Activated naive CD8-positive, alpha-beta T cell treated with anti-CD3 and anti-CD28 coated beads, Interleukin-2, amount 10 ng/mL, durations not matched to agents 7 days and 5 days (primary cell): ENCODE measurements at places on chromosomes 12 and 14. TPM values are rescaled to one million over a fixed set of nuclear protein-coding genes. Genes with fewer than 3 reads are reported as not detected.

Gene SLC25A21
- not detected for total RNA-seq

Gene NANOG
- not detected for total RNA-seq

Gene OR4K15
- total RNA-seq: not detected

Gene NABP2
- total RNA-seq: 47.1 TPM

Gene ZNF705A
- total RNA-seq: not detected

Gene ABCC9
- not detected for total RNA-seq

Gene TAS2R43
- 0.54 TPM for total RNA-seq

Gene STAC3
- 10.7 TPM for total RNA-seq

Gene SERPINA9
- total RNA-seq: not detected

Gene TBC1D30
- 0.17 TPM for total RNA-seq

Gene PLEKHG7
- not detected for total RNA-seq

Gene ANO2
- not detected for total RNA-seq

Gene CCDC175
- total RNA-seq: not detected

Gene ASIC1
- total RNA-seq: 33.3 TPM

Gene RNASE12
- total RNA-seq: not detected

Gene SLC25A47
- not detected for total RNA-seq

Gene OTX2
- total RNA-seq: not detected

Gene CLEC4E
- not detected for total RNA-seq

Gene MYF5
- total RNA-seq: not detected

Gene PLA2G1B
- total RNA-seq: not detected

Gene IL23A
- 10.2 TPM for total RNA-seq

Gene NXPH4
- 2.4 TPM for total RNA-seq

Gene NACA
- 882 TPM for total RNA-seq

Gene PPP1R1A
- not detected for total RNA-seq

Gene DIO2
- not detected for total RNA-seq

Gene HOXC10
- not detected for total RNA-seq

Gene C12orf50
- 0.08 TPM for total RNA-seq

Gene LPAR5
- total RNA-seq: 19.4 TPM

Gene TMEM132C
- not detected for total RNA-seq

Gene ARG2
- 1.3 TPM for total RNA-seq

Gene CLEC4A
- 0.74 TPM for total RNA-seq

Gene ADAMTS20
- not detected for total RNA-seq

Gene HOXC6
- not detected for total RNA-seq

Gene KRT86
- 0.14 TPM for total RNA-seq

Gene GPN3
- total RNA-seq: 22.9 TPM

Gene KLHL33
- total RNA-seq: 3.6 TPM

Gene GPX2
- total RNA-seq: not detected

Gene GZMH
- 5.7 TPM for total RNA-seq

Gene GARIN6
- not detected for total RNA-seq

Gene SRGAP1
- 0.08 TPM for total RNA-seq

Gene PRMT5
- total RNA-seq: 40.1 TPM

Gene EMC9
- 43.9 TPM for total RNA-seq
